Cerebellum (tissue), 4 donors: ENCODE measurements at places on chromosomes 16 and 17. TPM values are rescaled to one million over a fixed set of nuclear protein-coding genes. Genes with fewer than 3 reads are reported as not detected.

Gene HBA2
- total RNA-seq: 1,595 TPM

Gene TBC1D3E
- total RNA-seq: not detected

Gene TNFRSF17
- total RNA-seq: not detected

Gene TMEM238L
- total RNA-seq: not detected

Gene SEPTIN12
- not detected for total RNA-seq

Gene GUCY2D
- total RNA-seq: not detected

Gene SMPD3
- 40.6 TPM for total RNA-seq

Gene ETV4
- 6.9 TPM for total RNA-seq

Gene OTOP2
- total RNA-seq: not detected
